ENCODE measurements at places on chromosomes 6 and 20. TPM values are rescaled to one million over a fixed set of nuclear protein-coding genes. Genes with fewer than 3 reads are reported as not detected.

DNA sequence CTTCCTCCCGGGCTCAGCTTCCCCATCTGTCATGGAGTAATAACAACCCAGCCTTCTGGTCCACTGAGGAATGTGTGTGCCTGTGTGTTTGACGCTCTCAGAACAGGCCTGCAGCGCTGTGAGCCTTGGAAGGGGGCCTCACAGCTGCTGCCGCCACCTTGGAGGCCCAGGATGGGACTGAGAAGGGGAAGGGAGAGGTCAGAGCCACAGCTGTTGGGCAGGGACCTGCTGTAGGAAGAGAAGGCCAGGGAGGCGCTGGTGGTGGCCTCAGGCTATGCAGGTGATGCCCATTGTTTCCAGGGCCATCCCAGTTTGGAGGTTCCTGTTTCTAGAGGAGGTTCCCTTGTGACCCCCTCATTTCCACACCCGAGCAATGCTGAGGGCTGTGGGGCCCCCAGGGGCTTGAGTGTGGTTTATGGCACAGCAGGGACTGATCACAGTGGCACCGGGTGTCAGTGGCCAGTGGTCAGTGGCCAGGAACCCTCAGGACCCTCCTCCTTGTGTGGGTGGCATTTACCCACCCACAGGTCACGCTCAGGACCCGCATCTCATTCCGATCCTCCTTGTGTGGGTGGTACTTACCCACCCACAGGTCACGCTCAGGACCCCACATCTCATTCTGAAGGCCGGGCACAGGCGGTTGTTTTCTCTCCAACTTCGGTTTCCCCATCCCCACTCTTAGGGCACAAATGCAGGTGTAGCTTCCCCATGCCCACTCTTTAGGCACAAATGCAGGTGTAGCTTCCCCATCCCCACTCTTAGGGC, 14.0 kb downstream of the TPD52L2 start:
- DNase-seq, result no peak

DNA sequence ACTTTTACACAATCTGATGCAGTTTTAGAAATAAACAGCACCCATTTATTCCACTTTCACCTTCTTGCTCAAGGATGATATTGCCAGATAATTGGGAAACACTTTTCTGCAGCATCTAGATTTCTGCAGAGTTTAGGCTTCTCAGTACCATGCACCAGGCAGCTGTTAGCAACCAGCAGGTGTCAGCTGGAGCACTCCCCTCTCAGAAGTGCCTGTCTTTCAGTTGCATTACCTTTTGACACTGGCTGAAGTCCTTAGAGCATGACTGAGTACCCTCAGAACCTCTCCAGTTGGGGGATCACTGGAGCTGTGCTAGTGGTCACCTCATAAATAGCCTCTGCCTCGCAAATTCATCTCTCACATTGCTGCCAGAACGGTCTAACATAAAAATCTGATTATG, 91.2 kb downstream of the DNAH8 start:
- DNase-seq, result no peak

- DNase-seq, result no peak
Measured at GRCh38 chr6:90103056-90103800, 193.4 kb downstream of the BACH2 start.

The TAPBP gene
- 36.9 TPM for polyA plus RNA-seq

DNA sequence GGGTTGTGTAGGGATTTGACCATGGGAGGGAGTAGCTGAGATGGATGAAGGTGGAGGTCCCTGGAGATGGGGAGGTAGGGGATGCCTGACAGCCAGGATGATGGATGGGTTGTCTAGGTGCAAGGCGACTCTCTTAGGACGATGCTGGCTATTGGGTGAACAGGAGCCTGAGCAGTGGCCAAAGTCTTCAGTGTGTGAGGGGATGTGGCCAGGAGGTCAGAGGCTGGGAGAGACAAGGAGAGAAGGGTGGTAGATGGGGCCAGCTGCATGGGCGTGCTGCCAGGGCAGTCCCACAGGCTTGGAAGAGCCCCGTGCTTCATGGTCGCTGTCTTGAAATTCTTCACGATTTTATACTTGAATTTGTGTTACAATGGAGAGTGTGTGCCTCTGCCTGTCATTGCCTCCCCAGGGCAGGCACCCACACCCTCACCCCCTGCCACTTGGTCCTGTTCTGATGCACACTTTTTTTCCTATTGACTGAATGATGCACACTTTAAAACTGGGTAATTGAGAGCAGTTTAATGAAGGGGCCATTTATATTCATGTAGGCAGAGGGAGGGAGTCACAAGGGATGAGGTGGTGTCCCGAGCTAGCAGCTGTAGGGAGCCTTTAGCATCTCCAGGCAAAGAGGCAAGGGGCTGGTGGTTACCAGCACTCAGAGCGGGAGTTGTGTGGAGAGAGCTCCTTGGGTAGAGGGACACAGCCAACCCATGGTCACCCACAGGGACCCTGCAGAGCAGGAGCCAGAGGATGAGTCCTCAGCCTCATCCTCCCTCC, 120.7 kb downstream of the DHX35 start:
- no peak for DNase-seq

GRCh38 chr6:154510144-154510905, at the start of gene CNKSR3:
Gene CNKSR3, minus strand, starts transcription at chr6:154510685. Its CDS starts 571 bp downstream, at chr6:154510114.
- peak; percentile 89 for DNase-seq

The ELOVL4 gene
- polyA plus RNA-seq, result 0.27 TPM

DNA sequence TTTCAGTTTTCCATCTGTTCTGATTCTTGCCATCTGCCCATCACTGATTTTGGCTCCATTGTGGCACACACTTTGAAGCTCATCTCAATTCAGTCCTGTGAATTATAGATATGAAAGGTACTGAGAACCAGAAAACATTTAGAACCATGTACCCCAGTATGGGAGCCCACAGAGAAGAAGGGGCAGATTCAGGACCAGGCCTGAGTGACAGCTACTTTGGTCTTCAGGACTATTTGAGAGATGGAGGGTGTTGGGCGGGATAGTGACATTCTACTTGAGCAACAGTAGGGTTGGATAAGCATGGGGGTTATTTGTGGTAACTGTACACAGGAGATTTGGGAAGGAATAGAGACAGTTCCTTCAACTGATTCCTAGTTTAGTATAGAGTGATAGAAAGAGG, 259.2 kb upstream of the MANEA start:
- DNase-seq, result no peak

DNA sequence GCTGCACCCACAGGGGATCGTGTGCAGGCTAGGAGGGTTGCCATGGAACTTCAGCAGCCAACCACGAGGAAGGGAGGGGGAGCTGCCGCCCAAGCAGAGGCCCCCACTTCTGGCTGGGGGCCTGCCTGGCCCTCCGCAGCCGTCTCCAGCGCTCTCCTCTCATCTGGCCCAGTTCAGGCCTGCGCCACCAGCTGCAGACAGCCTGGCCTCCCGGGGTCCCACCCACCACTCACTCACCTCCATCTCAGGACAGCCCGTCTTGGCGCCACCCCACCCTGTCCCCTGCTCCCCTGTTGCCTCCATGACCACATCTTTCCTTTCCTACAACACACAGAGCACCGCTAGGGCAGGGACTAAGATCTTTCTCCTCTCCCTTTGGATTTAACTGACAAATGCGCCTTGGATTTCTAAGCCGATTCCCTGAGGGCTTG, 98.7 kb downstream of the ANKRD60 start:
- no peak for DNase-seq

The NELFCD gene
- polyA plus RNA-seq, result 21.9 TPM

- no peak for DNase-seq
Measured at GRCh38 chr6:87277123-87277522, 45.3 kb upstream of the SMIM8 start.

GRCh38 chr6:28254121-28254519, 2.1 kb upstream of the ZKSCAN4 start:
- no peak for DNase-seq

DNA sequence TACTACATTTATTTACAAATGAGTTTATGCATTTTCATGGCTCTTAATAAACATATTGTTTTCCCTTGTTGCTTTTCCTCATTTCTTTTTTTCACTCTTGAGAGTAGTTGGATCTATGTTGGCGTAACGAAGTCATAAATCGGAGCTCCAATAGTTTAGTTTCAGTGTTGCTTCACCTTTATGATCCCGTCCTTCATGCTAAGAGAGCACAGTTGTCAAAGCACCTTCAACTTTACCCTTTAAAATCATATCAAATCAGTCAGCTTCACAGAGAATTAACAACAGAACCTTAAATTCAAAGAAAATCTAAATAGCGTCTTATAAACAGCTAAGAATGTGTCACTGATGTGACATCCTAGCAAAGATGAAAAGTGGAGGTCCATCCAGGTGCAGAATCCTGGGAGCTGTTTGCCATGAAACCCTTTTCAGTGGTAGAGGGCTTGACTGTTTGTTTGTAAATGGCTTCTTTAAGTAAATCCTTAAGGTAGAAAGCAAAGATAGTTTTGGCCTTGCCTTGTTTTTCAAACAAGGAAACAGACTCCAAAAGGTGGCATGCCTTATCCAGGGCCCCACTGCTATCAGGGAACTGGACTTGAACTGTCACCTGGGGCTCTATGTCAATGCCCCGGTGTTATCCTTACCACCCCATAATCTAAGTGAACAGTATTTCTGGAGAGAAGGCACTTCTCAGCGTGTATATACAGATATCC, 148.4 kb downstream of the AKAP7 start:
- DNase-seq, result no peak
